Fibroblast of the conjunctiva (primary cell): ENCODE measurements at places on chromosomes 6 and 20.

DNA sequence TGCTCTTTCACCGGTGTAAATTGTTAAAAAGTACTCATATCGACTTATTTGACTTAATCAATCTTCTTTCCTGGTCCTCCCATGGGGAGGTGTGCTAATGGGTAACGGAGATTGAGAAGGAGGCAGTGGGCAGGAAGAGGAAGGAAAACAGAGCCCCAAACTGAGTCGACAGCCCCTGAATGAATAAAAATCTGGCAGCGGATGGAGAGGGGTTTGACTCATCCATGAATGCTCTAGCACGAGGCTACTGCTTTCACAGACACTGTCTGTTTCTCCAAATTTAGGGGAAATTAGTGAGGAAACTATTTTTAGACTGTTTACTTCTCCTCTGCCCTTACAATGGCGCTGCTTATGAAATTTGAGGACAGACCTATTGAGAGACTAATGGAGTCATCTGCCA is 142.2 kb upstream of the ATXN1 start:
- no peak for DNase-seq

DNA sequence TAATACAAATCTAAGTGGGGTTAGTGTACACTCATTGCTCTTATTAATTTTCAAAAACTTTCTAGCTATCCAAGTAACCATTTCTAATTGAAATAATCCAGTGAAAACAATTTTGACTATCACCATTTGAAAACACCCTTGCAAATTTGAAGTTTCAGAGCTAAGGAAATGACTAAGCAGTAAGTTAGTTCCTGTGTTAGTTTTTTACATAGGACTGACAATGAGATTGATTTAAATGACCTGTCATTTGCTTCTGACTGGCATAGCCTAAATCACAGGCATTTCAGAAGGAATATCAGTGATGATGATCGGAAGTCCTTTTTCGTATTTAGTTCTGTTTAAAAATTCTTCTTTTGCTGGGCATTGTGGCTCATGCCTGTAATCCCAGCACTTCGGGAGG is 27.0 kb downstream of the STK4 start:
- no peak for DNase-seq

- no peak for DNase-seq
These were observed 39.7 kb downstream of the TRMT11 start for GRCh38 chr6:126026001-126026400.

GRCh38 chr6:150528648-150529285 is 70.9 kb upstream of the PLEKHG1 start:
- peak; percentile 6 for DNase-seq

DNA sequence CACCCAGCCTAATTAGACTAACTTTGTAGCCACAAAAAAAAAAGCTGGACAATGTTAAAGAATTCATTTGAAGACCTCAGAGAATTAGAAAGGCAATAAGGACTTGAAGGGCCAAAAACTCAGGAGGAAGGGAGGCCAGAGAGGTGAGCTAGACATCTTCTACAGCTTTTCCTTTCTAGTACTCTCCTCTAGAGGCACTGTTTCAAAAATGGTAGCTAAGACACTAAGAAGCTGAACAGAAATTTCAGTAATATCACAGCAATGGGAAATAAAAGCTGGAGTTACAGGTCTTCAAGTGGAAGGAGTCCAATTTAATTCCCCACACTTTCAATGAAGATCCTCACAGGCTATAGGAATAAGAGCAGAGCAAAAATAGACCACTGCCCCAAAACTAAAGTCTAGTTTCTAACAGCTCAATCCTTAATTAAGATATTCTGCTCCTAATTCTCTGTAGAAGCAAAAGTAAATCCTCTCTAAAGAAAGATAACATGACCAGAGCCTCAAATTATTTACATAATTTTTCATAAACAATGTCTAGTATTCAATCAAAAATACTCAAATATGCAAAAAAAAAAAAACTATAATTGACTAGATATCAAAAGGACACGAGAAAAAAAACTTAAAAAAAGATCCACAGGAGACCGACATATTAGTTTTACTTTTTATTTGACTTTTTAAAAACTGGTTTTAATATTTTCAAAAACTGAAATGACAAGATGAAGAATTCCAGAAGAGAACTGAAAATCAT is 63.7 kb downstream of the RNGTT start:
- no peak for DNase-seq

DNA sequence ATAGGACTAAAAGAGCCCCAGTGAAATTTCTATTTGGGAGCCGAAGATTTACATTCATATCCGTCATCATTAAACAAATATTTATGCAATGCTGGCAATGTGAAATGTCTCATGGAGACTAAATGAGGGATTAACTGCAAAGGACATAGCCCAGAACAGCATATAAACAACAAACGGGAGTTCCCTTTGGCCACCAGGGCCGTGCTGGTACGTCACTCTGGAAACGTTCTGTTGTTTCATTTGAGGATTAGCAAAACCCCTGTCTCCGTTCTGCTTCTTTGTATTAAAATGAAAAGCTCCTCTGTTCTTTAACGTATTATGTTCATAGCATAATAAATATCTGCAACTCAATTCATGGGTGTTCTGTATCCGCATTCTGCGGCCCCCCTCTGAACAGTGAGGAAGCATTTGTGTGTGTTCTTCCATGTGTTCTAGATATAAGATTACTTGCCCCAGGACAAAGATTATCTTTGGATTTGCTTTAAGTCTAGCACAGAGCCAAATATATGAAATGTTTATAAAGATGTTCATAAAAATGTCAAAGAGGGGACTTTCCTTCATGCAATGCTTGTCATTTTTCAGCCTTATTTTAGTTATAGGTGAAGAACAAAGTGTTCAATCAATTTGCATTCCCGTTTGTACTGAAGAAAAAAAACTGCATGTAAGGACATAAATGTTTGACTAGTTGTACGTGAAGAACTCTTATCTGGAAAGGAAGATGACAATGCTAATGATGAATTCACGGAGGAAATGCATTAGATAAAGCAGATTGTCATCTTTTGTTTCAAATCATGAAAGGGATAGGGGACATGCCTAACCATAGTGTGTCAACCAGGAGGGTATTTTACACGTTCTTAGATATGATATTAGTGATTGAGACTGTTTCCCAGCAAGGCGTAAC is 90.0 kb upstream of the TNFAIP3 start:
- DNase-seq = peak; percentile 63

DNA sequence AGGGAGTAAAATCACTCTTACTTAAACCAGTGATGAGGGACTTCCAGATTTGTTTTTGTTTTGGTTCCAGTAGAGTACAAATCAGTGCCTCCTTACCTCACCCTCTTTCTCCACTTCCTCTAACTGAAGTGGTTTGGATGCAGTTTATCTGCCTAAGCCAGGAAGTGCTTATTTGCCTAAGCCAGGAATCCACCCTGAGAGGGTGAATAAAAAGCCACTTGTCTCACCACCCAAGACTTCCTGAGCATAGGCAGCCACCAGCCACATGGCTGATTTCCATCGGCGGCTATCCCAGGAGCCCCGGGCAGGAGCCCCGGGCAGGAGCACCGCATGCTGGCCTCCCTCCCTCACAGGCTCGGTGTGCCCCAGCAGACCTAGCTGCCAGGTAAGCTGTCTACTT is 12.0 kb downstream of the LRP11 start:
- DNase-seq = no peak

DNA sequence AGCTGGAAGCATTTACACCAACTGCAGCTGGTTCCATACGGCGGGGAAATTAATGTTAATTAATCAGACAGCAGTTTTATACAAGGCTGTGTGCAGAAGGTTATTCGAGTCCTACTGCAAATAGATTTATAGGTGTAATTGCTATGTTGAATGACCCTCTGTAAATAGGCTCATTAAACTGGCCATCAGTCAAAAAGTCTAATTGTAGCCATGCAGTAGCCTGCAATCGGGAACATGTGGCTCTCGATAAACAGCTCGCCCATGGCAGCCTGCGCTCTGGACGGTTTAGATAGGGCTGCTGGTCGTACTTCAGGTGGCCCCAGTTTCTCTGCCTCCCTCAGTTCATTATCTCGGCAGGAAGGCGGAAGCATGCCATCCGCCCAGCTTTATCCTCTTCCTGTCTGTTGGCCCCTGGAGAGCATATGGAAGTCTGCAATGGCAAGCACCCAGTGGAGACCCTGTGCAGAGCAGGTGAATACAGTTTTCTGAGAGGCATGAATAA is 143.2 kb downstream of the MBOAT1 start:
- no peak for DNase-seq

DNA sequence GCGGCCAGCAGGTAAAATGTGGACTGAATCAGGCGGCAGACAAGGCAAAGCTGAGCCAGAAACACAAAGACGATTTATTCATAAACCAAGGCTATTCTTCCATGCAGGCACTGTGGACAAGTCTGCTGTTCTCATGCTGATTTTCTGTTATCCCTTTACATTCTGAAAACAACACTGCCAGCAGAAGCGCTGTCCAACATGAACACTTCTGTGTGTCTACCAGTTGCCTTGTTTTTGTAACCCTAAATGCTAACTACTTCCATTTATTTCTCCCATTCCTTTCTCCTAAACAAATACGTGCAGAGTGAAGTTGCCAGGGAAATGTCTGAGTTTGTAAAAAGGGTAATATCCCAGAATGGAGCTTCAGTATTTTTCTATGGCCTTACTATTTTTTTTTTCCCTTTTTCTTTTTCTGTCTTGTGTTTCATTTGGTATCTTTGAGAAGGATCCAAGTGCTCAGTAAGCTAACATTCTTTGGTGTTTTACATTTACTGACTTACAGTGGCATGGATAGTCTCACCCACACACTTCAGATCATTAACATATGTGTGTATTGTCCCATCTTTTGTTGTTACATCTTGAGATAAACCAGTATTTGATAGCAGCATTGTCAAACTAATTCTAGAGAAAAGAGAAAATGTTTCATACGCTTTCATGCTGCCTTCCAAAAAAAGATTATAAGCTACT is 1308.9 kb upstream of the MAP3K7 start:
- no peak for DNase-seq

DNA sequence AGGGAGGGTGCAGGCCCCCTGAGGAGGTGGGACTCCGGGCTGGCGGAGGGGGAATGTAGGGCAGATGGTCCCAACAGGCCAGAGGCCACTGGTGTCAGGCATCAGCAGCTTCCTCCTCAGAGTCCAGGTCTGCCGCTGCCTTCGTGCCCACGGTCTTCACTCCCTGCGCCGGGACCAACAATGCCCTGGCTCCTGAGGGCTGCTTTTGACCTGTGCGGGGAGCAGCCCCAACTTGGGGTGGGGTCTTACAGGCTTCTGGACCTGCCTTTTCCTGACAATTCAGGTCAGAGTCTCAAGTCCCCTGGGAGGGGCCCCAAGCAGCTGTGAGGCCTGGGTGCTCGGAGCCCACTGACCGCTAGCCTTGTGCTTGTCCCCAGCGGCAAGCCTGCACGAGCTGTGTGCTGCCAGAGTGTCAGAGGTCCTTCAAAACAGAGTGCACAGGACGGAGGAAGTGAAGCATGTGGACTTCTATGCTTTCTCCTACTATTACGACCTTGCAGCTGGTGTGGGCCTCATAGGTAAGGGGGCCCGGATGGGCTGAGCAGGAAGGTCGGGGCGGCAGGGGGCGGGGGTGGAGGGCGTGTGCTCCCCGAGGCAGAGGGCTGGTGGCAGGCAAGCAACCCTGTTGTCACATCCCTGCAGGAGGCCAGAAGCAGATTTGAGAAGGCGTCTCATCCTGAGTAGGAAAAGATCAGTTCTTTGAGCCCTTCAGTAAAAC is 25.3 kb upstream of the PYGB start:
- DNase-seq = no peak

DNA sequence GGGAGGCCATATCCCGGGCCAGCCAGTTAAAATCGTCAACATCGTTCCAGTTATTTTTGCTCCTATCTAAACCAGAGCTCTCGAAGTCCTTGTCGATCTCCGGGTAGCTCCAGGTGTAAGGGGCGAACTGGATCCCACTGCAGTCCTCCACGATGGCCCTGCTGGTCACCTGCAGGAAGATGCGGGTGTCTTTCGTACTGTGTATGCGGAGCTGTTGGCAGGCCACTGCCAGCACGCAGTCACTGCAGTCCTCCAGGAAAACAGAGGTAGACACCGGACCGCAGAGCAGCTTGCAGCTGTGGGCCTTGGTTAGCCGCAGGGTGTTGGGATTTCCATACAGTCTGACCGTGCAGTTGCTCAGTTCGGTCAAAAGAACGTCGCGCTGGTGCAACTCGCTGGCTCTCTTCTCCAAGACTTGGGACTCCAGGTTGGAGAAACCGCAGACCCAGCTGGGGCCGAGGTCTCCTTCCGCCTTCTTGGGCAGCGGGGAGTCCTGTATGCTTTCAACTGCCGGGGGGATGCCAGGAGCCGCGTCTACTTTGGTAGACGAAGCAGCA is 742 bp downstream of the TBCC start:
- DNase-seq = no peak

- DNase-seq = no peak
These were observed 17.4 kb downstream of the ITPR3 start for GRCh38 chr6:33638556-33638955.

- DNase-seq = no peak
These were observed 72.8 kb downstream of the RPS12 start for GRCh38 chr6:132887204-132887603.

GRCh38 chr6:7166410-7167293 is 58.9 kb downstream of the RREB1 start:
- DNase-seq = no peak

GRCh38 chr6:15502446-15503345 is 160.1 kb downstream of the DTNBP1 start:
- DNase-seq = no peak

DNA sequence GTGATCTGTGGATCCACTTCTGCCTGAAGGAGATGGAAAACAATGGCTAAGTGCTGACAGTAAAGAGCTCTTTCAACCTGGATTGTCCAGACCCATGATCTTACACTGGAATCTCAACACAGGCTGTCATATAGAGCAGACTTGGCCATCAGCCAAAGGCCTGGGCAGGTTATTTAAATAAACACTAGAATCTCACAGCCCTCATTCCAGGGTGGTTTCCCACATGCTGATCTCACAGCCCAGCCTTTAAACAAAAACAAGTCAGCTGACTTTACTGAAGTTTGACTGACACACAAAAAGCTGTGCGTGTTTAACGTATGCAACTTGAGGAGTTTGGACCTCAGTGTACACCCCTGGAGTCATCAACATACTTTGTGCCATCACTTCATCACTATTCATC is 28.4 kb downstream of the SYNDIG1 start:
- no peak for DNase-seq

DNA sequence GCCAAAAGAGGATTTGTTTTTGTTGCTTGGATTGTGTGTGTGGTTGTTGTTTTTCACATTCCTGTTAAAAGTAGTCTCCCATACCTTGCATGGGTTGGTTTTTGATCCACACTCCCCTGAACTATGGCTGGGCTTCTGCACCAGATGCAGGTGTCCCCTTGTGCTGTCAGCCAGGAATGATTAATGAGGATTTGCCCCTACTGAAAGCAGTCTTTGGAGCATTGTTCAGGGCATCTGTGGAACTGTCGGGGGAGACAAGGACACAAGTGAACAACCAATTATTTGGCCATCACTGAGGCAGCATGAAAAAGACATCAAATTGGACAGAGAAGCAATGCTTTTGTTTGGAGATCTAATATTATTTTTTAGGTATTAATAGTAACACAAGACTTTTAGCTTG is 373.2 kb upstream of the MMS22L start:
- DNase-seq = no peak

- no peak for DNase-seq
These were observed 394.4 kb upstream of the ADGRB3 start for GRCh38 chr6:68240726-68241125.

GRCh38 chr6:117494283-117494682 is 11.8 kb downstream of the DCBLD1 start:
- DNase-seq = no peak
